ENCODE measurements at places on chromosomes 13 and 19.

GRCh38 chr13:97120346-97120745 is 101.8 kb upstream of the MBNL2 start:
- DNase-seq = no peak

DNA sequence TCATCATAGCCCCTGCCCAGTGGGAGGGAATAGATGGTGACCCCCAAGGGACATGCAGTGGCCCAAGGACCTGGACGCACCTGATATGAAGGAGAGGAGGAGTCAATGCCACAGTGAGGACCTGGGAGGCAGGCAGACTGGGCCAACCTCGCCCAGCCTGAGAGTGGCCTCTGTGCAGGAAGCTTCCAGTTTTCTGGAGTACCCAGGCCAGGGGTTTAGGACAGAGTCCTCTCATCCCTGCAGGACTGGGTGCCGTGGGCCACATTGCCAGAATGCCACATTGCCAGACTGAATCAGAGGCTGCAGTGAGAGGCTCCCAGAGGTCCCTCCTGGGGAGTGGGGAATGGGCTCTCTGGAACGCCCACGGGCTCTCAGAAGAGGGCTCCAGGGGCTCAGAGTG is 82.9 kb upstream of the VSTM2B start:
- DNase-seq = no peak

- DNase-seq = no peak
Measured at GRCh38 chr13:106473154-106473553, 62.3 kb downstream of the EFNB2 start.

- DNase-seq = no peak
Measured at GRCh38 chr13:86377451-86377850, 578.2 kb upstream of the SLITRK6 start.

- DNase-seq = no peak
Measured at GRCh38 chr13:77874406-77874805, 44.2 kb downstream of the EDNRB start.

GRCh38 chr13:65613004-65613403 is 1617.1 kb downstream of the PCDH9 start:
- DNase-seq = no peak

DNA sequence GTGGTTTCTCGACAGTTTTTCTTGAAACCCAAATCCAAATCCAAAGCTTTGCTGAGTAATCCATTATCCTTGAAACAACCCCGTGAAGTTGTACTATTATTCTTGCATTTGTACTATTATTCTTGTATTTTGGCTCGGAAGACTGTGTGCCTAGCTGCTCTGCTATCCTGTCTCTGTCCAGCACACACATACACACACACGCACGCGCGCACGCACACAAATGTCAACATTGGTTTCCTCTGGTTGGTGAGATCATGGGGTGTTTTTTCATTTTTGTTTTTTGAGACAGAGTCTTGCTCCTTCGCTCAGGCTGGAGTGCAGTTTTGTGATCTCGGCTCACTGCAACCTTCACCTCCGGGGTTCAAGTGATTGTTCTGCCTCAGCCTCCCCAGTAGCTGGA is 14.9 kb upstream of the KLK4 start:
- DNase-seq = no peak

DNA sequence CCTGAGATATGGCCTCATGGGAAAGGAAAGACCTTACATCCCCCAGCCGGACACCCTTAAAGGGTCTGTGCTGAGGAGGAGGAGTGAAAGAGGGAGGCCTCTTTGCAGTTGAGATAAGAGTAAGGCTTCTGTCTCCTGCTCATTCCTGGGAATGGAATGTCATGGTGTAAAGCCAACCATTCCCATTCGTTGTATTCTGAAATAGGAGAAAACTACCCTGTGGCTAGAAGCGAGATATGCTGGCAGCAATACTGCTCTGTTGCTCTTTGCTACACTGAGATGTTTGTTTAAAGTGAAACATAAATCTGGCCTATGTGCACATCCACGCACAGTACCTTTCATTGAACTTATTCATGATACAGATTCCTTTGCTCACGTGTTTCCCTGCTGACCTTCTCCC is 783 bp upstream of the ZNF587B start:
- no peak for DNase-seq

DNA sequence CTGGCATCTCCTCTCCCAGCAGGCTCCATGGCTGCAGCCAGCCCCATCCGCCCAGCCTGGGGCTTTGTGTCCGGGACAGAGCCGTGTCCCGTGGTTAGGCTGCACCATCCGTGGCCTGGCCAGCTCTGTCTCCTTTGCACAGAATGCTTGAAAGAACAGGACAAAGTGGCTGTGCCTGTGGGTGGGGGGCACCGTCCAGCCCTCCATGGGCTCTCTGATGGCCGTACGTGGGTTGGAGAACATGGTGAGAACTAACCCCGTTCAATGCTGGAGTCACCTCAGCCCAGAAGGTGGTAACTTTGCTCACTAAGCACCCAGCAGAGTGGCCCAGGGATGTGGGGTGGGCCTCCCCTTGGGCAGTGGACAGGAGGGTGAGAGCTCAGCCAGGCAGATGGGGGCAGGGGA is 2.8 kb downstream of the RPS15 start:
- no peak for DNase-seq

GRCh38 chr19:38293281-38293680 is 10.8 kb upstream of the C19orf33 start:
- DNase-seq = no peak

All from activated CD8-positive, alpha-beta memory T cell treated with anti-CD3 and anti-CD28 coated beads for 4 hours (primary cell).